Lung (tissue), 17 donors: ENCODE measurements at places on chromosomes 3 and 15. TPM values are rescaled to one million over a fixed set of nuclear protein-coding genes. Genes with fewer than 3 reads are reported as not detected.

The LOXL1 gene
- 25.3 TPM for total RNA-seq

The ADIPOQ gene
- 0.09 TPM for total RNA-seq

The SLC6A11 gene
- not detected for total RNA-seq

The LMAN1L gene
- not detected for total RNA-seq

The A4GNT gene
- 0.25 TPM for total RNA-seq

The HIGD2B gene
- not detected for total RNA-seq

The CIDEC gene
- not detected for total RNA-seq

The ERC2 gene
- total RNA-seq, result 1.2 TPM

The GALK2 gene
- 38.5 TPM for total RNA-seq

The LRCH3 gene
- total RNA-seq, result 41.0 TPM

The JMJD7 gene
- 13.2 TPM for total RNA-seq

The LAMB2 gene
- 616 TPM for total RNA-seq

The CCR9 gene
- total RNA-seq, result not detected

The LYZL4 gene
- total RNA-seq, result not detected

The GATA2 gene
- 9.6 TPM for total RNA-seq

The MORF4L1 gene
- 433 TPM for total RNA-seq

The NANOGP8 gene
- 0.92 TPM for total RNA-seq

The CAPN3 gene
- total RNA-seq, result 20.9 TPM

The LRRIQ4 gene
- total RNA-seq, result 0.09 TPM

The CMTM8 gene
- total RNA-seq, result 17.0 TPM

The PODXL2 gene
- total RNA-seq, result 4.7 TPM

The CTDSPL gene
- 52.8 TPM for total RNA-seq

The ZDHHC23 gene
- total RNA-seq, result 7.7 TPM

The AMT gene
- total RNA-seq, result 9.5 TPM

The ROPN1B gene
- 0.67 TPM for total RNA-seq

The FOXL2 gene
- total RNA-seq, result 0.14 TPM

The ZNF774 gene
- total RNA-seq, result 2.5 TPM

The GRK7 gene
- 0.12 TPM for total RNA-seq

The SCN11A gene
- 0.60 TPM for total RNA-seq

The CCR3 gene
- 0.15 TPM for total RNA-seq

The PLSCR2 gene
- not detected for total RNA-seq

The FES gene
- total RNA-seq, result 62.9 TPM

The SLCO2A1 gene
- 27.2 TPM for total RNA-seq

The IQCH gene
- total RNA-seq, result 7.7 TPM

The FBXO40 gene
- total RNA-seq, result 0.06 TPM

The LEKR1 gene
- total RNA-seq, result 5.4 TPM

The TM4SF4 gene
- total RNA-seq, result 1.9 TPM

The CHAC1 gene
- total RNA-seq, result 0.17 TPM

The ATP8B4 gene
- total RNA-seq, result 4.1 TPM

The SLC28A1 gene
- 0.06 TPM for total RNA-seq
